ENCODE measurements at places on chromosomes 1 and 21.
A peak's percentile ranks its signal among the peaks of the same experiment; 100 is the strongest.

DNA sequence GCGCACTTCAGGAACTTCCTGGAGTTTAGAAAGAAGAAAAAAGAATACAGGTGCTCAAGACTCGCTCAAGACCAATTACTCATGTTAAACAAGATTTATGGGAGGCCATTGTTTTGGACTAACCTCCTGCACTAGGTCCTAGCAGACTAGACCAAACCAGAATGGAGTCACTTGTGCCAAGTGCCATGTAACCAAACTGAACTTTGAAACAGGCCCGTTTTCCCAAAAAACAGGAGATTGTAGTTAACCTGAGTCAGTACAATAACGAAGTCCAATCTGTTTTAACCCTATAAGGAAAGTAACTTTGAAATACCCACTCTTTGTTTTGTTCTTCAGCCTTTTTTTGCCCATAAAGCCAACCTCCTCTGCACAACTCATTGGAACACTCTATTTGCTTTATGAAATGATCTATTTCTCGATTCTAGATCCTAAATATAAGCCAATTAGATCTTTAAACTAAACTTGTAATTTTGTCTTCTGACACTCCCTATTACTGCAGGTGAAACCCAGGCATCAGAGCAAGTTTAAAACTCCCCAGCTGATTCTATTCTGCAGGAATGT, 695 bp upstream of the NTPCR start:
- no peak for DNase-seq

DNA sequence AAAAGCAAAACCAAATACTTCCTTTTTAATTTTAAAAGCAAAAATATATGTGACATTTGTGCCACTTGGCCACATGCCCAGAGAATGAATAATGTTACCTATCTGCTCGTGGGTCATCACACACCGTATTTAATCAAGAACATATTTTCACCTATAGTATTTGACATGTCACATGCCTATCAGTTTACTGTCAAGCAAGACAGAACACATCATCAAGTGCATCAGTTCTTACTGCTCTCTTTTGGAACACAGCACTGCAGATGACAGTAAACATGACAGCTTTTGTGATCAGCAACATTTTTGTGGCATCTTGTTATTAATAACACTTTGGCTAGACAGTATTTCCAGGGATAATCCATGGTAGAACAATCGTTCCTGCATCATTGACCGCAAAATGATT, 134.4 kb downstream of the LRRC7 start:
- DNase-seq, result no peak

GRCh38 chr1:87180682-87181081, 148.0 kb upstream of the LMO4 start:
- DNase-seq, result no peak

- DNase-seq, result no peak
Observed at GRCh38 chr1:43206600-43207228, 34.6 kb downstream of the CFAP57 start.

DNA sequence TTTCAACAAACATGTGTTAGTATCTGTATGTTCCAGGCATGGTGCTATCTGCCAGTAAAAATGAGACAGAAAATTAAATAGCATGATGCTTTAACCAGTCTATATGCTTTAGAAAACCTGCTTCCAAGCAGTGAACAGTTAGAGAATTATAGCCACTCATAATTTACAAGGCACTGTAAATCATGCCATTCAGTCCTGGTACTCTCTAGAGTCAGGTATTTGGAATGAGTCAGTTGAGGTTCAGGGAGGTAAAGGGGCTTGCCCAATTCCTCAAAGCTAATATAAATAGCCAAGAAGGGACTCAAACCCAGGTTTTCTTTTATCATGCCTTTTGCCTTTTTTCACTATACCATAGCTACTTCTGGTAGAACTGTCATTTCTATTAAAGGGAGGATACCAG, 184.4 kb downstream of the NFIA start:
- no peak for DNase-seq

DNA sequence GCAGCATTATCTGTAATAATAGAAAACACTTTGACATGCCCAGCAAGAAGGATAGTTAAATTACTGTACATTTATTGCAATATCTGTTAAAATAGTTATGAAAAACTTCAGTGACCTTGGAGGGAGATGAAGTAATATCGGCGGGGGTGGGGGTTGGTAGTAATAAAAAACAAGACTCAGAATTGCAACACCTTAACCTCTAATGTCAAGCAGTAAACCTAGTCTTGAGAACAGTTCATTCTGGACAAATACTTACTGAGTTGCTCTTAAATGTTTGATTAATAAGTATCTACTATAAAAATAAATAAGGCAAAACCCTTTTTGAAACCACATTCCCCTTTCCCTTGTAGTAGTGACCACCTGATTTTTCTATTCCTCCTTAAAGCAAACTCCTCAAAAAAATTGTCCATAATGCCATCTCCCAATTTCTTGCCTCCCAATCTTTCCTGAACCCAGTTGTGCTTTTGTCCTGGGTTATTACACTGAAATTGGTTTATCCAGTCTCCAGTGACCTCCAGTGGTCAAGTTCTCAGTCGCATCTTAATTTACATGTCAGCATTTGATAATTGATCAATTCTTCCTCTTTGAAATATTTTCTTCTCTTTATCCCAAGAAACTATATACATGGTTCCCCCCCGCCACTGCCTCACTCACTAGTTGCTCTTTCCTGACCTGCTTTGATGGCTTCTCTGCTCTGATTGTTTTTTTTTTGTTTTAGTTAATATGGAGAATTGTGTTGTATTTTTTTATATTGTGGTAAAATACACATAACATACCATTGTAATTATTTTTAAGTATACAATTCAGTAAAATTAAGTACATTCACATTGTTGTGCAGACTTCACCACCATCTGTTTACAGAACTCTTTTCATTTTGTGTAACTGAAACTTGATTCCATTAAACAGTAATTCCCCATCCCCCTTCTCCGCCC, 36.8 kb downstream of the RAP1A start:
- DNase-seq, result no peak

- no peak for DNase-seq
Observed at GRCh38 chr1:28173980-28174297, 2.6 kb downstream of the PTAFR start.

GRCh38 chr1:53575141-53575954, 116.1 kb downstream of the DMRTB1 start:
- no peak for DNase-seq

- no peak for DNase-seq
Observed at GRCh38 chr1:61273167-61273705, 190.9 kb downstream of the NFIA start.

- no peak for DNase-seq
Observed at GRCh38 chr1:112515311-112516009, 6.7 kb downstream of the WNT2B start.

- no peak for DNase-seq
Observed at GRCh38 chr1:6922096-6922931, 137.1 kb downstream of the CAMTA1 start.

DNA sequence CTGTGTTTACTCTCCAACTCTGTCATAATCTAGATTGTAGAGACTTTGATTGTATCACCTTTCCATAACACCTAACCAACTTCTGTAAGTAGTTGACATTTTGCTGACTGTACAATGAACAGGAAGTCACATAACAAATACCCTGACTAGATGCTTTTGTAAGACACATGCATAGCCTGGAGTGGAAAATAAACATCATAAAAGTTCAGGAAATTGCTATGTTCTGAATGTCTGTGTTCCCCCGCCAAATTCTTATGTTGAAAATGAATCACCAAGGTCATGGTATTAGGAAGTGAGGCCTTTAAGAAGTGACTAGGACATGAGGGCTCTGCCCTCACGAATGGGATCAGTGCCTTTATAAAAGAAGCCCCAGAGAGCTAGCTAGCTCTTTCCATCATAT, 40.4 kb upstream of the ZSWIM5 start:
- peak; percentile 24 for DNase-seq

- DNase-seq, result no peak
Observed at GRCh38 chr1:81230983-81231728, 569.6 kb upstream of the ADGRL2 start.

- DNase-seq, result no peak
Observed at GRCh38 chr1:44040846-44041245, 9.6 kb upstream of the SLC6A9 start.

GRCh38 chr21:45899317-45900033, 82.1 kb upstream of the COL6A1 start:
- DNase-seq, result no peak

DNA sequence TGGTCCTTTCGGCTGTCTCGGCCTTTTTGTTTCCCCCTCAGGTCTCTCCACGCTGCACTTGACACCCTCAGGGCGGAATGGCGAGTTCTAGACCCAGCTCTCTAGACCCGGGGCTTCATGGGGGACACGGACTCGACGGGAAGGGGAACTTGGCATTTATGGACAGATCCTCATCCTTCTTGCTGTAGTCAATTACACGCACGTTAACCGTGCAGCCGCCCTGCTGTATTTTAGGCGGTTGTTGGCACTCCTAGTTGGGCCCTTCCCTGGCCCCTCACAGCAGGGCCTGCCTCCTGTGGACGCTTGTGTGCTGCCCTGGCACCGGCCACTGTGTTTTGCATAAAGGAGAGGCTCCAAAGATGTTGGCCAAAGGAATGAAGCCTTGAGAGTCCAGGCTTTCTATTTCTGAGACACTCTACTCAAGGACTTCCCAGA, 558 bp upstream of the BTG3 start:
- DNase-seq, result no peak

GRCh38 chr1:241172486-241172885, 184.5 kb downstream of the RGS7 start:
- no peak for DNase-seq

DNA sequence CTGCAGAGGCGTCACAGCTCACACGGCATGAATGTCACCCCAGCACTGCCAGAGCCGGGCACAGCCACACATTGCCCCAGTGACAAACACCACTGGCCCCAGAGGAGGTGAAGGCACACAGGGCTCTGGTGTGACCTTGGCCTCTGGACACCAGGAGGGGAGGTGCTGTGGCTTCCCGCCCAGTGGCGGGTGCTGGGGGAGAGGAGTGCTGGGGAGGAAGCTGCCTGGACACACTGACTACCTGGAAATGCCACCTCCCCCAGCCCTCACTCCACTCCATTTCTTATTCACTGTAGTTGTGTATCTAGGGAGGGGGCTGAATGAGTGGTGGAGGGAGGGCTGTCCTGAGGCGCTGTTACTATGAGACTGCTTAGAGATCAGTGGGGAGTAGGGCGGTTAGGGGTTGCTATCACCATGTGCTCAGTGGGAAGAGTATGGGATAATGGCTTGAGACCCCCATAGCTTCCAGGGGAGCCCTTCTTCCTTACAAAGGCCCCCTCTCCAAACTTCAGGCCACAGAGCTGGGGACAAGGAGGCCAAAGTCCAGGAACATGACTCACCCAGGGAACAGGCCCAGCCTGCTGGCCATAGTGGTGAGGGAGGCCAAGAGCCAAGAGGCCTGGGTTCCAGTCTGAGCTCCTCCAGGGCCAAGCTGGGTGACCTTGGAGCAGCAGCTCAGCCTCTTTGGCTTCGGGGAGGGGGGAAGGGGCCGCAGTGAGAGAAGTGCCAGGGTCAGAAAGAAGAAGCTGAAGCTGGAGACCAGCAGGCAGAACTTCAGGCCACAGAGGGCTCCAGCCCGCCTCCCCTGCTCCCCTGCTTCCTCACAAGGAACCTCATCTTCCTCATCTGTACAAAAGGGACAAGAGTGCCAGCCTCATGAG, 40.1 kb downstream of the AHDC1 start:
- no peak for DNase-seq

- DNase-seq, result no peak
Observed at GRCh38 chr1:70737125-70737524, 310.5 kb downstream of the PTGER3 start.

- no peak for DNase-seq
Observed at GRCh38 chr1:215064327-215064726, 18.2 kb upstream of the KCNK2 start.

GRCh38 chr1:1330366-1331067, 563 bp upstream of the TAS1R3 start:
- DNase-seq, result no peak

GRCh38 chr1:202278751-202279150, 63.0 kb downstream of the UBE2T start:
- no peak for DNase-seq

GRCh38 chr1:236736761-236737160, 50.5 kb downstream of the ACTN2 start:
- no peak for DNase-seq

DNA sequence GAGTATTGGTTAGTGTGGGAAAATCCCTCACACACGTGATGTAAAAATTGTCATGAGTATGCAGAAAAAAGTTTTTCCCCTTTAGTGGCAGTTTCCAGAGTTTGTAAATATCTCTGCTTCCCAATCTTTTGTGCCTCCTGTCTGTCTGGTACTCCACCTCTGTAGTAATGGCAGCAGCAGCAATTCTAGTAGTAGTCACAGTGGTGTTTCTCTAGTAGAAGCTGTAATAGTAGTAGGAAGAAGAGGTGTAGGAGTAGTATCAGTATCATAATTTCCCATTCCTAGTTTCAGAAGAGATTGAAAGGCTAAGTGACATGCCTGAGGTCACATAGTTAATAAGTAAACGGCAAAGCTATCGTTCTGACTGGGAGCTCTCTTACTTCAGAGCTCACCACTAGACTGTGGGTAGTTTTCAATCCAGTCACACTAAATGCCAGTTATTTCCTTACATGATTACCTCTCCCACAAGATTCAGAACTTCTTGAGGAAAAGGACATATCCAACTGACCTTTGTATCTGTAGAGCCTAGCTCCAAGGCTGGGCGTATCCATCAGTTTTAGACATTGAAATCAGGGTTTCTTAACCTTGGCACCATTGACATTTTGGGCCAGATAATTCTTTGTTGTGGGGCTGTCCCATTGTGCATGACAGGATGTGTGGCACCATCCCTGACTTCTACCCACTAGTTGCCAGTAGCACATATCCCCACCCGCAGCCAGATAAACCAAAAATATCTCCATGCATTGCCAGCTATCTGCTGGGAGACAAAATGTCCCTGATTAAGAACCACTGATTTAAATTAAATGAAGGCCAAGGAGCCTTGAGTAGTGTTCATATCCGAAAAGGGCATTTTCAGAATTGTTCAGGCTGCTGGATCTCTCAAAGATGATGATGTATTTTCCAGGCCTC, 135.9 kb downstream of the FGGY start:
- no peak for DNase-seq

Measured in activated naive CD4-positive, alpha-beta T cell treated with anti-CD3 and anti-CD28 coated beads, Interleukin-2, amount 50 U/mL, for 16 hours (primary cell).